A549 treated with ZK216348 at 1 μM for 4 hours (cell line): ENCODE measurements at places on chromosomes 3 and 15. TPM values are rescaled to one million over a fixed set of nuclear protein-coding genes. Genes with fewer than 3 reads are reported as not detected.

AMOTL2 gene
- total RNA-seq, result 35.6 to 51.8 TPM (median 51.2 TPM) in 5 replicates

HDGFL3 gene
- total RNA-seq, result 51.9 to 99.0 TPM (median 57.5 TPM) in 5 replicates

WDR5B gene
- 2.2 to 3.9 TPM (median 3.6 TPM) in 5 replicates for total RNA-seq

IMPG2 gene
- 0.04 TPM in 1 of 5 replicates, not detected in the others for total RNA-seq

CSPG4 gene
- total RNA-seq, result 0.04 to 0.27 TPM (median 0.09 TPM) in 5 replicates

CEP70 gene
- total RNA-seq, result 5.6 to 13.3 TPM (median 8.6 TPM) in 5 replicates

TGM5 gene
- not detected in 5 replicates for total RNA-seq

TNFAIP8L3 gene
- 13.1 to 22.4 TPM (median 16.4 TPM) in 5 replicates for total RNA-seq

RARRES1 gene
- 7.5 to 16.6 TPM (median 11.2 TPM) in 5 replicates for total RNA-seq

SAMMSON gene
- not detected in 5 replicates for total RNA-seq

GCSAM gene
- total RNA-seq, result not detected in 5 replicates

FYCO1 gene
- 4.5 to 5.6 TPM (median 5.4 TPM) in 5 replicates for total RNA-seq

C3orf22 gene
- total RNA-seq, result not detected in 5 replicates
